ENCODE measurements at places on chromosomes 2 and 18.

DNA sequence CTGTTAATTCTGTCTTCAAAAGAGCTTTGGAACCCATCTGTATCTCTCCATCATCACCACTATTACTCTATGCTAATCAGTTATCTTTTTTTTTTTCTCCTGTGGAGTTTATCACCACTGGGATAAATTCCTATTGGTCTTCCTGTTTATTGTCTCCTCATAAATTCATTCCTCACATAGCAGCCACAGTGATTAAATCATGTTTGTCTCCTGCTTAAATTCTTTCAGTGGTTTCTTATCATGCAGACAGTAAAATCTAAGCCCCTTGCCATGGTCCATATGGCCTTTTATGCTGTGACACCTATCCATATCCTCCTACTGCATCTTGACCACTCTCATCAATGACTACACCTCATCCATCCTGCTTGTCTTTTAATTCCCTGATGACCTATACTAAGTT lies 239.8 kb upstream of the ZEB2 start:
- no peak for DNase-seq

DNA sequence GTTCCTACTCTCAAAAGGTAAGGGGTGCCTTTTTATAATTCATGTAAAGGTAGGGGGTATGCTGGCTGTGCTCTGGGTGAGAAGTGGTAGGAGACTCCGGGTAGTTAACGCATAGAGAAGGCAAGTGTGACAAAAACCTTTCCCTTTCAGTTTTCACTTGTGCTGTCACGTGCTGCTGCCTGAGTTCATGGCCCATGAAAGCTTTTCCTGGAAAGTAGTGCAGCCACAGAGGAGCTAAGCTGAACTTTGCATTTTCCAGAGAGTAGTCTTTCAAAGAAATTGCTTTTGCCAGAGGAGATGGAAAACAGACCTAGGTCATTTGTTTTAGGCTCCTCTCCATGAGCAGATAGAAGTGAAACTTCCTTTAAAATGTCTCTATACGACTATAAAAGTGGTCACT lies 44.7 kb downstream of the THSD7B start:
- DNase-seq: no peak

- DNase-seq: no peak
These were observed 186.5 kb upstream of the ID2 start for GRCh38 chr2:8495189-8495989.

- DNase-seq: no peak
These were observed 76.4 kb downstream of the TANC1 start for GRCh38 chr2:159044804-159045286.

- DNase-seq: no peak
These were observed 79.6 kb downstream of the TPO start for GRCh38 chr2:1492711-1493430.

GRCh38 chr2:240649331-240649730 lies 24.1 kb downstream of the GPR35 start:
- no peak for DNase-seq

DNA sequence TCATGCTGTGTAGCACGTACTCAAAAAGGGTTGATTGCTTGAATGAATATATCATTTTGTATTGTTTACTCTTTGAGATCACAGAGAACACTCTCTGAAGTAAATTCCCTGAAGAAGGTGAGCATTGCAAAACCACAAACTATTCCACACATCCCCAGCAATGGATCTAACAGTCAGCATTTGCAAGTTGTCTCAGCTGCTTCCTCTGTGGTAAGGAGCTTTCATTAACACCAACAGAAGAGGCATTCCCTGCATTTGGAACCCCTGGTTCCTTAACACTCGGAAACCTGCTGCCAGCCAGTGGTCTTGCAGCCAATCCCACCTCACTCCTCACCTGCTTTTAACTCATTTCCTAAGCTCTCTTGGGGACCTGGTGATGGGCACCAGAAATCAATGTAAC lies 108.4 kb downstream of the IRS1 start:
- DNase-seq: no peak

- DNase-seq: no peak
These were observed 116.8 kb upstream of the SERPINE2 start for GRCh38 chr2:224155896-224156295.

DNA sequence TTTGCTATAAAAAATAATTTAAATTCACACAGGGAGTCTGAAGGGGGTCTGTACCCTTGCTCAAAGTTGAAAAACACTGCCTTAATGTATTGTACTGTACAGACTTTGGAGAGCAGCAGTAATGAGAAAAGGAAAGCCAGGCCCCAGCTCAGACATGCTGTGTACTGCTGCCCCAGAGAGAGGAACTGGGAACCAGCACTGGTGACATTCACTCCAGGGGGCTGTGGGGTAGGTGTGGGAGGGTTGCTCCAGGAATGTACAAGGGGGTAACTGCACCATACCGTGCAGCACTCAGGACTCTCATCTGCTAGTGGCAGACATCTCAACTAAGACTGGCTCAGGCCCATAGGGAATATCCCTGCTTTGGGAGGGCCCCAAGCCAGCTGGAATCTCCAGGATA lies 146.0 kb upstream of the RMP24 start:
- no peak for DNase-seq

All from CD4-positive, alpha-beta T cell treated with Interleukin-6 at 100 ng/mL for 8 hours (primary cell).